Stimulated activated CD8-positive, alpha-beta memory T cell treated with anti-CD3 and anti-CD28 coated beads, Interleukin-4, amount 100 ng/mL, for 4 hours (primary cell): ENCODE measurements at places on chromosomes 3 and 15.

GRCh38 chr15:30650012-30650929, 24.3 kb downstream of the ARHGAP11B start:
- DNase-seq, result no peak

DNA sequence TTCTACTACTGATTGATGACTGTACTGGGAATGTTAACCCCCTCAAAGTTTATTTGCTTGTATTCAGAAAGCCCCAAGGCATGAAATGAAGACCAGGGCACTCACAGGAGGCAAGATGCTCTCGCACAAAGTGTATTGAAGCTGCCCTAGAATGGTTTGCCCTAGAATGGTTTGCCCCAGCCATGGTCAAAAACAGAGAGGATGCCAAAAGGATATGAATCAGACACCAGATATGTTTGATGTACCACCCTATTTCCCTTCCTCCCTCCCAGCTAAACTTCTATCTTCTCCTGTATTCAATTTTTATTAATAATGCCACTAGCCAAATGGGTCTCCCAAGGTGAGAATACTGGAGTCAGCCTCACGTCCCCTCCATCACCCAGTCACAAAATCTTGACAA, 101.3 kb downstream of the TMCO5A start:
- no peak for DNase-seq

- DNase-seq, result no peak
Measured at GRCh38 chr15:85318048-85318731, 62.2 kb upstream of the AKAP13 start.

GRCh38 chr3:100269001-100269400, 8.2 kb downstream of the TBC1D23 start:
- no peak for DNase-seq

DNA sequence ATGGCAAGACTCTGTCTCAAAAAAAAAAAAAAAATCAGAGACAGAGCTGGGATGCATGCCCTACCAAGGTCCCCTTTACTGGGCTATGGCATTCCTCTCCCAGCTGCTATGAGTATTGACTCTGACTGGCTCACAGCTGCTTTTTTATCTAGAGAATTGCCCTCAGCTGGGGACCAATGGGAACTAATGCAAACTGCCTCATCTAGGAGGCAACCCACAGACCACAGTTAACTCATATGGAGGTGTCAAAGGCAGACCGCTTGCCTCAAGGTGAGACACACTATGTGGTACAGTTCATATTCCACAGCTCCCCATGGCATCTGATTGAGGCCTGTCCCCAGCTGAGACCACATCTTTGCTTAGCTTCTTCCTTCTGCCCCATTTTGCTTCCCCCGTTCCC, 183.5 kb upstream of the EOMES start:
- DNase-seq, result peak; percentile 27

DNA sequence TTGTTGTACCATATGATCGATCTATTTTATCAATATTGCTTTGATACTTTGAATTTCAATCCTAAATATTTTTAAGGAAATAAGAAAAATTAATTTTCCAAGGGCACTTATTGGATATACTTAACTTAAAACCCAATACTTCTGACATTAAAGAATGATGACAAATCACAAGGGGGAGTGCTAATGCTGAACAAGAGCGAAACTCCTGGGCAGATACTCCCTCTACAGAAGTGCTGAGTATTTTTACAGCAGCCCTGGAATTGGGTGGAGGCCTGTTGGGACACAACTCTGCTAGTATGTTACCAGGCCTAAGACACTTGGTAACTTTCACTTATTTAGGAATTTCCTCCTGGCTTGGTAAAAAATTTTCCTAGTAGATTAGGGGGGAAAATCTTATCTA, 46.2 kb downstream of the DENND6A start:
- DNase-seq, result no peak

DNA sequence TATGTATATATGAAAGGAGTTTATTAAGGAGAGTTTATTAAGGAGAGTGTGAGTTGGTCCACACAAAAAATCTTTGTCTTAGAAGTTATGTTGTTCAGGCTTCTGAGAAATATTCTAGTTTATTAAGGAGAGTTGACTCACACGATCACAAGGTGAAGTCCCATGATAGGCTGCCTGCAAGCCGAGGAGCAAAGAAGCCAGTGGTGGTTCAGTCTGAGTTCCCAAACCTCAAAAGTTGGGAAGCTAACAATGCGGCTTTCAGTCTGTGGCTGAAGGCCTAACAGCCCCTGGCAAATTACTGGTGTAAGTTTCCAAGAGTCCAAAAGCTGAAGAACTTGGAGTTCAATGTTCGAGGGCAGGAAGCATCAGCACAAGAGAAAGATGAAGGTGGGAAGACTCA, 42.4 kb upstream of the DAZL start:
- no peak for DNase-seq

DNA sequence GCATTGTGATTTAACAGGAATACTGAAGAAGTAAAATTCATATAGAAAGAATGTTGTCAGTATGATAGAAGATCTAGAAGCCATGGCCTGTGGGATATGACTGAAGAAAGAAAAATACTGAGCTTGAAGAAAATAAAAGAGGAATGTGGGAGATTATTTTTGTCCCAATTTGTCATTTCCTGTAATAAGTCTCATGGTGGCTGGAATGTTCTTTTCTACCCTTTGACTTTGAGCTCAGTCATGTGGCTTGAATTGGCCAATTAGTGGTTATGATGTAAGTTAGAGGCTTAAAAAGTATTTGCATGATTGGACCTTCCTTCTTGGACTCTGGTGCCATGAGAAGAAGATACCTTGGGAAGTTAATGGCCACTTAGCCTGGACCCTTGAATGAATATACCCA, 14.1 kb downstream of the APH1B start:
- no peak for DNase-seq

- peak; percentile 8 for DNase-seq
Measured at GRCh38 chr15:39976291-39977274, 42.7 kb downstream of the EIF2AK4 start.

GRCh38 chr3:35772381-35773015, 133.2 kb downstream of the ARPP21 start:
- no peak for DNase-seq

DNA sequence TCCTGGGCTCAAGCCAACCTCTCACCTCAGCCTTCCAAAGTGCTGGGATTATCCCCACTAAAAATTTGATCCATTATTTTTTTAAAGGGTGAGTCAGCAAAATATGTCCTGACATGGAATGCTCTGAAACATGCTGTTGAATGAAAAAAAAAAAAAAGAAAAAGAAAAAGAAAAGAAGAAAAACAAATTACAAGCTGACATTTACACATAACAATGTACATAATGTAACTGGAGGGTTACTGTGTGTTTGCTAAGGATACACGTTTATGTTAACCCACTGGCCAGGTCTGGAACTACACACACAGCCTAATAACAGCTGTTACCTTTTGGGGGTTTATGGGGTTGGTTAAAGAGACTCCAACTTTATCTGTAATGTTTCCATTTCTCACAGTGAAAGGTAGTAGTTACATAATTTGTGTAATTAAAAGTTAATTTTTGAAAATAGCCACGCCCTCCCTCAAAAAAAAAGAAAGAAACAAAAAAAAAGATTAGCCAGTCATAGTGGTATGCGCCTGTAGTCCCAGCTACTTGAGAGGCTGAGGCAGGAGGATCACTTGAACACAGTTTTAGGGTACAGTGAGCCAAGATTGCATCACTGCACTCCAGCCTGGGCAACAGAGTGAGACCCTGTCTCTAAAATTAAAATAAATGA, 3.1 kb upstream of the MESP2 start:
- no peak for DNase-seq

- no peak for DNase-seq
Measured at GRCh38 chr3:151156618-151157216, 46.3 kb downstream of the GPR171 start.

DNA sequence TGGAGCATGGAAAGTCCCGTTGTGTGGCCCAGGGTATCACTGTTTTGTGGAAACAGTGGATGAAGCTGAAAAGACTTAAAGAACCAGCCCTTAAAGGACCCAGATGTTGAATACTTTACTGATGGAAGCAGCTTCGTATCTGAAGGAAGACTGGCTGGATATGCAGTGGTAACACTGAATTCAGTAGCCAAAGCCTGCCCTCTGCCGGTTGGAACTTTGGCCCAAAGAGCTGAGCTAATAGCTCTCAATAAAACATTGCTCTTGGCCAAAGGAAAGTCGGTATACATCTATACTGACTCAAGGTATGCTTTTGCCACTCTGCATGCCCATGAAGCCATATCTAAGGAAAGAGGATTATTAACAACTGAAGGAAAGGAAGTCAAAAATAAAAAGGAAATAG, 885.4 kb downstream of the PDCD6IP start:
- DNase-seq, result no peak

DNA sequence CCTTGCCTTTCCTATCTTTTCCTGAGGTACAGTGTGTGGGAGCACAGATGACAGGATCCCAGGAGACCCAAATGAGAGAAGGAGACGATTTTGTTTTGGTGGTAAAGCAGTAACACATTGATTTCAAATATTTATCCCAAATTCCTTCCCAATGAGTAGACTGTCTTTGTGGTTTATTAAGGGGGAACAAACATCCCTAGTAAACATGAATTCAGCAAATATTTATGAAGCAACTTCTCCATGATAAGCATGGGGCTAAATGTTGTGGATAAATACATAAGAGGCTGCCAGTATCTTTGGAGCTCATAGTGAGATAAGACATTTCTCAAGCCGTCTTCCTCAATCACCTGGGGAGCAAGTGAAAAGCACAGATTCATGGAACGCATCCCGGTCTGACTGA, 460.8 kb upstream of the CFAP20DC start:
- no peak for DNase-seq

DNA sequence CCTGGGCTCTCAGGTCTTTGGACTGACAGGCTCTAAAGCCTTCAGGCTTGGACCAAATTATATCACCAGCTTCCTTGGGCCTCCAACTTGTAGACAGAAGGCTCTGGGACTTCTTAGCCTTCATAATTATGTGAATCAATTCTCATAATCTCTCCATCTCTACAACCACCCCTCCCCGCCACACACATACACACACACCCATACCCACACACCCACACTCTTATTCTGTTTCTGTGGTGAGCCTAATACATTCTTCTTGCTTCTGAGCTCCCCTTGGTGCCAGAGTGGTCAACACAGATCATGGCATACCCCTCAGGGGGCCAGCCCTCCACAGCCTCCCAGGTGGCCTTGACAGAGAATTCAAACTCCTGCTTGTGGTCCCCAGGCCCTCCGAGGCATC, 5.6 kb upstream of the NUP210 start:
- no peak for DNase-seq

GRCh38 chr3:134253475-134254226, 3.0 kb upstream of the RYK start:
- no peak for DNase-seq

- DNase-seq, result no peak
Measured at GRCh38 chr3:186670155-186670554, 4.3 kb downstream of the HRG start.

DNA sequence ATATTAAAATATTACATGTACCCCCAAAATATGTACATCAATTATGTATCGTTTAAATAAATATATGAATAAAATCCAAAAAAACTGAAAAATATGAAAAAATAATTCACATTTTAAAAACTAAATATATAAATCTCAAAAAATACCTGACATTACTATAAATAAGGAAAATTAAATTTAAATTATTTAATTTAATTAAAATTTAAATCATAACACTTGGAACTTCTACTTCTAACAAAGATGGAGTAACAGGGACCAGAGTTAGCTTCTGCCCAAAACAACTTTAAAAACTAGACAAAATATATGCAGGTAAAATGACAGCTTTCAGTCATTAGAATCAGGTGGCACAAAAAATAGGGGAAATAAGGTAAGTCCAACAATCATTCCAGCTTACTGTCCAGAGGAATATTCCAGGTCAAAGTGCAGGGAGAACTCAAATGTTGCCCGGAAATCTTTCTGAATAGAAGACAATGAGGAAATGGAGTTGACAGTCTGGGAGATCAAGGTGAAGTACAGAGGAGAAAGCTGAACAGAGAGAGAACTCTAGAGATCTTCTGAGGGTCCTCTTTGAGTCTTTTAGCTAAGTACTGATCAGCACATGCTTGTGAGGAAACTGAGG, 207.7 kb upstream of the ATP11B start:
- DNase-seq, result no peak

GRCh38 chr3:127212231-127212630, 19.3 kb downstream of the PRR23E start:
- DNase-seq, result no peak

GRCh38 chr3:138937690-138938055, 9.3 kb downstream of the FOXL2 start:
- no peak for DNase-seq

GRCh38 chr15:101239724-101240136, 12.1 kb downstream of the CHSY1 start:
- no peak for DNase-seq
